Eye (tissue), 1 donor: ENCODE measurements at places on chromosomes 5 and 9.
A peak's percentile ranks its signal among the peaks of the same experiment; 100 is the strongest.

DNA sequence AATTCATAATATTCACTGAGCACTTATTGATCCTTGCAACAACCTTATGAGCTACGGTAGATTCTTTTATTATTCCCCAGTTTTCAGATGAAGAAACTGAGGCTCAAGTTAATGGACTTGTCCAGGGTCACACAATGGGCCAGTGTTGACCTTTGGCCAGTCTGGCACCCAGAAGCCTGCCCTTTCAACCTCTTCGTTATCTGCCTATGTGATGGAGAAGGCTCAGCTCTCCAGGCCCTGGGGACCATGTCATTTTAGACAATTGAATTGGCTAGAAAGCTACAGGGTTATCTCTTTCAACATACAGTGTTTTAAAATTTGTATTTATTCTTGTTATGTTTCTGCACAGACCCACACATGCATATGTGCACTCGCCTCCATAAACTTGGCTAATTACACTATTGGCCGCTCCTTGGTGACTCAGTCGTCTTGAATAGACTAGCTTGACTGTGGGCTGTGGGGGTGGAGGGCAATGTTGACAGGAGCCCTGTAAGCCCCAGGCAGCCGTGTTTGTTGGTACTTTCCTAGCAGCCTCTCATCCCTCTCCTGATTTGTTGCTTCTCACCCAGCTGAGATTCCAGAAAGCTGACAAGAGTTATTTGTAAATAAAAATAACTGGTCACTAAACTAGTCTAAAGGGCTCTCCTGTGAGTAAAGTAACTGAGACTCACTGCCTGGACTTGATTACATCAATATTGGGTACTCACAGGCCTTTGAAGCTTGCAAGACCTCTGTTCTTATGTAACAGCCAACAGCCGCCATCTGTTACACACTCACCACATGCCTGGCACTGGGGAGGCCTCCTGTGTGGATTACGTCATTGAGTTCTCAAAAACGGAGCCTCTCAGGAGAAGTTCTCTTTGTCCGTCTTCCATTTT lies 8.5 kb upstream of the ANGPTL2 start:
- DNase-seq = peak; percentile 76

DNA sequence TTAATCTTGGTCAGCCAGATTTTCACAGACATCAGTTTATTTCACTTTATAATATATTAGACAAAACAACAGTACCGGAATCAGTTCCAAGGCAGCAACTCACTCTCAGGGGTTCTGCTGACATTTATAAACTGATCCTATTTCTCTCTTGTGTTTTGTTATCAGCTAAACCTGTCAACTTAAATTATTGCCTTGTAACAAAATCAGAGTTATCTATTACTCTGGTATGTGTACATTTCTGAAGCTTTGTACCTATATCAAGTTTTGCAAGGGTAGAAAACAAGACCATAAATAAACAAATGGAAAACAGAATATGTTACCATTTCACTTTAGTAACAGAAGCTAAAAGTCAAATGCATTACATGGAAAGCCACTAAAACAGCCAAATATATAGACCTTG lies 122.1 kb downstream of the SIL1 start:
- no peak for DNase-seq

DNA sequence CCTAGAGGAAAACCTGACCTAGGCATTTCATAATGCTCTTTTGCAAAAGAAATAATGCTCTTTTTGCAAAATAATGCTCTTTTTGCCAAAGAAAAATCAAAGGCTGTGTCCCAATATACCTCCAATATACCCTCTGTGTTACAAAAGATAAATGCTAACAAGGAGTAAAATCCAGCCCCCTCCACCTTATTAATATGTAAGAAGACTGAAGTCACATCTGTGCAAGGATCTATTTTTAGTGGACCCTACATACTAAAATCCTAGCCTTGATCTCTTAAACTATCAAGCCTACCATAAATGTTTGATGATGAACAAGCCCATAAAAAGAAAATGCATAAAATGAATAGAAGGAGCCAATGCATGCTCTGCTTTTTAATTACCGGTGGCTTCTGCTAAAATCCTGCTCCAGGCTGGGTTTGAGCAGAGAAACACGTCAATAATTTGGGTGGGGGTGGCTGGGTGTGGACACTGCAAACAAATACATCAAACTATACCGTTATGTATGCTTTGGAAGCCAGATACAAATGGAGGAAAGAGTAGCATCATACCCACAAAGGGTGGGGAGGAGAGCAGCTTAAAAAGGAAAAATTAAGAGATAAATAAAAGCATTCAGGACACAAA lies 131.6 kb downstream of the SEMA6A start:
- DNase-seq = no peak

DNA sequence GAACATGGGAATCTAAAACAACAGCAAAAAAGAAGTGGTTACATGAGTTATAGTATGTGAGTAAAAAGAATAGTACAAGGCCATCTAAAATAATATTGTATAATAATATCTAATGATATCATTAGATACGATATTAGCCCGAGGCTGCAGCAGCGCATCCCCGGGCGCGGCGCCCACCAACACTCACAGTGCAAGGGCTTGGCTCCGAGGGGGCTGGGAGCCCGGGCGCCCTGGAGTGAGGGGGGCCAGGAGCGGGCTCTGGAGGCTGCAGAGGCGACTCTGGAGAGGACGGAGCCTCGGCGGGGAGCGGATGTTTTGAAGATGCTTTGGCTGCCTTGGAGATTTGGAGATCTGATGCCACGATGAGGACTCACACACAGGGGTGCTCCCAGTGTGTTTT lies 68.1 kb upstream of the TMEM252 start:
- DNase-seq = no peak

DNA sequence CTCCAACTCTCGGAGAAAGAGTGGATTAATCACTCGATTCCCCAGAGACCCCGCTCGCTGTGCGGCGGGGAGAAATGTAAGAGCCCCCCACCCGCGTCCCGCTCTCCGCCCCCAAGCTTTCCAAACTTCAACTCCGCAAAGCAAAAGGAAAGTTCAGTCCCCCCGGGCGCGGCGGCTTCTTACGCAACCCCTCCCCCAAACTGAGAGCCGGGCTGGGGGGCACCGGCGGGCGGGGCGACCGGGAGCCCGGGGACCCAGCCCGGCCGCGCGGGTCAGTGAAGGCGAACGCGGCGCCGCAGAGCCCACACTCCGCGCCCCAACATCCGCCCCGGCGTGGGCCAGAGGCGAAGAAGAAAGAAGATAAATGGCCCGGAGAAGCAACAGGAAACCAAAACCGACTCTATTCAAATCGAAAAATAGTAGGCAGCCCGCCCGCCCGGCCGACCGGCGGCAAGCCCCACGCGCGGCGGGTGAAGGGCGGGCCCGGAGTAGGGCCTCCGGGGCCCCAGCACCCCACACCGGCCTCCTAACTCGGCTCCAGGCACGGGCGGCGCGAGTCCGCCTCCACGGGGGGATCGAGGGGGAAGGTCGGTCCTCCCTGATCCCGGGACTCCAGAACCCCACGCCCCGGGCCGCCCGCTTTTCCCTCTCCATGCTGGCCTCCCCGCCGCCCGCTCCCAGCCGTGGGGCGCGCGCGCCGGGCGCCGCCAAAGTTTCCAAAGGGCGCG lies 720 bp downstream of the NOTCH1 start:
- peak; percentile 63 for DNase-seq

- DNase-seq = no peak
Measured at GRCh38 chr5:25850581-25850980, 1187.8 kb downstream of the CDH9 start.

- DNase-seq = no peak
Measured at GRCh38 chr5:170217831-170218230, 15.0 kb upstream of the C5orf58 start.

DNA sequence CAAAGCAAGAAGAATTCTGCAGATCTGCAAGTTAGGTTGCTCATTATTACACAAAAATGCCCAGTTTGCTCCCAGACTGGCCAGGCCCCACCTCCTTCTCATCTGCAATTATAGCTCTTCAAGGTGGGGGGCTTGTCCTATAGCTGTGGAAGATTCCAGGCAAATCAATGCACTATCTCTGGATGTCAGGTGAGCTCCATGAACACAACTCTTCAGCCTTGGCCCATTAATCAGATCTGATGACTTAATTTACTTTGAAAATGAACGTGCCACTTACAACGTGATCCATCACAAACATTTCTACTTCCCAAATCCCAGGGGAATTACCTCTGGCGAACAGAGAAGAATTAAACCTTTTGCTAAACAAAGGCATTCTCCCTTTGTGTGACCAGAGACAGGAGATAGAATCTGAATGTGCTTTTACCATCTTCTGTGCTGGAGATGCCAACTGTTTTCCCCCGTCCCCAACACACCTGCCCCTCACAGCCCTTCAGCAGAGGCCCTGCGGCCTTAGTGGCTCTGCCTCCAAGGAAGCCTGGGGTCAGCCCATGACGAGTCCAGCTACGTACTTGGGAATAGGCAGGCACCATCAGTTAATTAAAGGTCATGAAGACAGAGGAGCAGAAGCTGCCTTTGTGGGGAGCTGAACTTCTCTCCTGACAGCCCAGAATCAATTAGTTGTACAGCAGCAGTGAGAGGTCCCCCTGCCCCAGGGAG lies 60.5 kb downstream of the SNX18 start:
- DNase-seq = no peak

- DNase-seq = no peak
Measured at GRCh38 chr9:89640361-89640760, 35.5 kb downstream of the GADD45G start.

DNA sequence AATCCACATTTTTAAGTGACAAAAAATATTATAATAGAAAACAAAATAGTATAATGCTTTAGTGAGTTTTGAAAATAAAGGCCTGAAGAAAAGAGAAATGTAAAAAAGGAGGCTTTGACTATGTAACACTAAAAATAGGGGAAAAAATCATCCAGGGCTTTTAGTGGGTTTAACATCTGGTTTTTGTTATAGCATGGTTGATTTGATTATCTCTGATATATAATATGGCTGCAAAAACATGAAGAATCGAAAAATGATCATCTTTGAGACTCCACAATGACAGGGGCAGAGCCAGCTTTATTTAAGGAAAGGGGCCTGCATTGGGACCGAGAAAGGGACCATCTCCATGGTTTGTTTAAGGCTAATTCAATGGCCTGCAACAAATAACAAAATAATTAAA lies 393.8 kb downstream of the PLK2 start:
- no peak for DNase-seq

GRCh38 chr9:36855448-36856315 lies 178.4 kb downstream of the PAX5 start:
- DNase-seq = no peak

DNA sequence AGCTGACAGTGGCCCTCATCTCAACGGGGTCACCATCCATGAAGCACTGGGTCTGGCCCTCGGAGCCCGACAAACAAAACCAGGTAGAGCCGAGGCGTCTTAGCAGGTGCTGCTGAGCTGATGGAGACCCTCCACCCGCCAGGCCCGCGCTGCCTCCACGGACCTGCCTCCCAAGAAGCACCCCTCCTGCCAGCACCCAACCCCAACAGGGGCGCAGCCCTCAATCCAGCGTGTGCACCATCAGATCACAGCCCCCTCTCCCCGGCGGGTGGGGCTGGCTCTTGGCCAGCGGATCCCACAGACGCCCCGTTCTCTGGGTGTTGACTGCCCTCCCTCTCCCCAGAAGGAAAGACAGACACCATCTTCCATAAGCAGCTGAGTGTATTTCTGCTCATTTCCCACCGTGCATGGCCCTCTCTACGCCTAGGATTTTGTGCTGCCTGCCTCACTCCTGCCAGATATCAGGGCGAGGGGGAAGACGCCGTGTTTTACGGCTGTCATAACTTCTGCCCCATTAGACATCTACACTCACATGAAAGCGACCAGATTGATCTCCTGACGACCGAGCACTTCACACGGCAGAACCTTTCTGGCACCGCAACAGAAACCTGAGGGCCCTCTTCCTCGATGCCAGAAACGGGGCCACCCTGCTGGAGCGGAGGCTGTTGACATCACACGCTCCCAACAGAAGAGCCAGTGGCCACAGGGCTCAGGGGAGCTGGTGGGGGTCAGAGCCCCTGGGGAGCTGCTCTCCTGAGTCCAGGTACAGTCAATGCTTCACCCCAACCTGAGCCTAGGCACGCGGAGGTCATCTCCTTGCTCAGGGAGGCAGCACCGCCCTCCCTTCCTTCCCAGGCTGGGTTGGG lies 12.4 kb downstream of the NACC2 start:
- no peak for DNase-seq

- DNase-seq = peak; percentile 83
Measured at GRCh38 chr9:133184971-133185370, 21.3 kb upstream of the GBGT1 start.

DNA sequence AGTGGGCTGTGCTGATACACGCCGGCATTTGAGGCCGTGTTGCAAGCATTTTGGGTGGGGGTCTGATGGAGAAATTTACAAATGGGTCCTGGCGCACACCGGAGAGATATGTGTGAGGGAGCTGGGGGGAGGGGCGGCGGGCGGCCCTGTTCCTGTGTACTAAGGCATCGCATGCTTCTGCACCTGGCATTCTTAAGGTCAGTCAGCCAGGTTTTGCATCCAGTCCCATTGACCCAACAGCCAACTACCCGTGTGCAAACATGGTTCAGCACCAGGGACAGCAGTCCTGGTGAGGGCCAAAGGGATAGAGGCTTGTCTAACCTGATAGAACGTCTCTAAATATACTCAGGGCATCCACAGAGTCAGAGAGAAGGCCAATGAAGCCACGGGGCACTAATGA lies 839 bp downstream of the GABRG2 start:
- DNase-seq = peak; percentile 91

DNA sequence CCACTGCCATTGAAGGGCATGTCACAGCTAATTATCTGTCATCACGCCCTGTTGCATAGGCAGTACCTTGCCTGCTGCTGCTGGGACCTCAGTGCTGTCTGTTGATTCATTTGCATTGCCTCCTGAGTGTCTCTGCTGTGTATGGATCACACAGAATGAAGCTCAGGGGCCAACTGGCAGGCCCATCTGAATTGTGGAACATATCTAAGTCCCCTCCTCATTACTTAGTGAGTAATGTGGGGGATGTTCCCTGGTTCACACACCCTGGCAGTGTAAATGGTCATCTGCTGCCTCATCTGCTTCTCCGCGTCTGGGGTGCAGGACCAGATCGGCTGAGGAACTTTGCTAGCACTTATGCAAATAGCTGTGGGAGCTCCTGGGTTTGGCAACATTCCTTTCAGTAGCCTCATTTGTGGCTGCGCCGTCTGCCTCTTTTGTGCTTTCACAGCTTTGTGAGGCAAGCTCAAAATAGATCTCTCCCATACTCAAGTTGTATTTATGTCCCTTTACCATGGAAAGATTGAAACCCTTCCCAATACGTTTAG lies 25.4 kb downstream of the TYRP1 start:
- peak; percentile 87 for DNase-seq

DNA sequence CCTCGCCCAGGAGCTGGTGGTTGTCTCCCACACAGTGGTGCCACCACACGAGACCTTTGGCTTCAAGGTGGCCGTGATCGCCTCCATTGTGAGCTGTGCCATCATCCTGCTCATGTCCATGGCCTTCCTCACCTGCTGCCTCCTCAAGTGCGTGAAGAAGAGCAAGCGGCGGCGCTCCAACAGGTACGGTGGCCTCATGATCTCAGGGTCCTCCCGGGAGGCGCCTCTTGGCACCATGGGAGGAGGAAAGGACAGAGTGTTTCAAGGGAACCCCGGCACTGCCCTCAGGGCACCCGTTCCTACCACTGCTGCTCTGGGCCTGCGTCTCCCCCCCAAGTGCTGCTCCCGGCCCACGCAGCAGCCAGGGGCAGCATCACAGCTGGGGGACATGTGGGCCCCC lies 18.2 kb upstream of the CARD19 start:
- DNase-seq = no peak
